Caco-2 (cell line): ENCODE measurements at places on chromosomes 6 and 20. TPM values are rescaled to one million over a fixed set of nuclear protein-coding genes. Genes with fewer than 3 reads are reported as not detected.

DNA sequence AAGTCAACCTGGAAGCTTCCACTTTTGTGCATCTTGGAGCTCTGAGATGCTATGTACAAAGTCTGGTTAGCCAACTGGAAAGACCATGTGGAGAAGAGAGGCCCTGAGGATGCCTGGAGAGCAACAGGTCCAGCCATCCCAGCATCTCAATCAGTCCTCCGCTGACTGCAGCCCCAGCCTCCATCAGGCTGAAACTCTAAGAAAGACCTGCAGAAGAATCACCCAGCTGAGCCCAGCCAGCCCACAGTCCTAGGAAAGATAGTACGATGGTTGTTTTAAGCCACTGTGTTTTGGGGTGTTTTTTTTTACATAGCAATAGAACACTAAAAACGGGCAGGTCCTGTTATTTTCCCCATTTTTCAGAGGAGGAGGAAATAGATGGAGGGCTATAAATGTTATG lies 84.0 kb downstream of the NCR2 start:
- H3K4me1 ChIP-seq: peaks cover 4% of the 10 kb centered on the region; the same call in 1 of the 2 replicates
- H3K27ac ChIP-seq: no peak overlapping the region
- no peak overlapping the region for H3K4me3 ChIP-seq

The OR2J3 gene
- not detected in 2 replicates for total RNA-seq

The EPB41L1 gene
- 129 and 137 TPM in 2 replicates for total RNA-seq

The SEL1L2 gene
- total RNA-seq: not detected in 2 replicates

- H3K27ac ChIP-seq: no peak overlapping the region
- no peak overlapping the region for H3K4me3 ChIP-seq
- no peak for DNase-seq
Measured at GRCh38 chr6:10485406-10485805, 35.7 kb upstream of the GCNT2 start.

GRCh38 chr20:45752746-45753145 lies 30.6 kb downstream of the SPINT4 start:
- no peak overlapping the region for H3K4me3 ChIP-seq
- H3K36me3 ChIP-seq: no peaks in the 10 kb centered on the region
- H3K27me3 ChIP-seq: no peaks in the 10 kb centered on the region; the same call in 1 of the 2 replicates
- H3K4me1 ChIP-seq: no peaks in the 10 kb centered on the region
- DNase-seq: no peak

The KHDC1 gene
- 8.1 and 8.6 TPM in 2 replicates for total RNA-seq

DNA sequence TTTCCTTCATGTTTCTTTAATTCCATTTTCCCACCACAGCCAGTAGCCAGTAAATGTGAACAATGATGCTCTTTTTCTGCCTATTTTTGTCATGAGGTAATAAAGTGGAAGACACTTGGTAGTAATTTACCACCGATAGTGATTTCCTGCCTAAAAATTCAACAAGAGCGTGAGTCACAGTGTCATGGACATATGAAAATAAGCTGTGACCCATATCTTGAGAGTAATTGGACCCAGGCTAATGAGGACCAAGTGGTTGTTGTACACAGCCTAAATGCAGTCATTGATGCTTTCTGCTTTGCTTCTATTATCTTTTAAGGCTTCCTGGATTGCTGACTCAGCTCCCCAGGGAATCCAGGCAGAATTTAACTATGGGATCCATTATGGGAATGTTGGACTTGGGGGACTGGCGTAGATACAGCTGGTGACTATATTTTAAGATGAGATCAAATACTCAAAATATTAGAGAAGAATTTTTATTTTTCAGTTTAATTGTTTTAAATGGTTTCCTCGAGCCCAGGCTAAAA lies 265.9 kb upstream of the FERMT1 start:
- H3K36me3 ChIP-seq: no peaks in the 10 kb centered on the region
- H3K27me3 ChIP-seq: 0 out of 2 replicates have a peak, but pooled peaks cover 1% of the 10 kb centered on the region
- no peaks in the 10 kb centered on the region for H3K4me1 ChIP-seq
- no peak for DNase-seq
- H3K27ac ChIP-seq: no peak overlapping the region
- no peak overlapping the region for H3K4me3 ChIP-seq

DNA sequence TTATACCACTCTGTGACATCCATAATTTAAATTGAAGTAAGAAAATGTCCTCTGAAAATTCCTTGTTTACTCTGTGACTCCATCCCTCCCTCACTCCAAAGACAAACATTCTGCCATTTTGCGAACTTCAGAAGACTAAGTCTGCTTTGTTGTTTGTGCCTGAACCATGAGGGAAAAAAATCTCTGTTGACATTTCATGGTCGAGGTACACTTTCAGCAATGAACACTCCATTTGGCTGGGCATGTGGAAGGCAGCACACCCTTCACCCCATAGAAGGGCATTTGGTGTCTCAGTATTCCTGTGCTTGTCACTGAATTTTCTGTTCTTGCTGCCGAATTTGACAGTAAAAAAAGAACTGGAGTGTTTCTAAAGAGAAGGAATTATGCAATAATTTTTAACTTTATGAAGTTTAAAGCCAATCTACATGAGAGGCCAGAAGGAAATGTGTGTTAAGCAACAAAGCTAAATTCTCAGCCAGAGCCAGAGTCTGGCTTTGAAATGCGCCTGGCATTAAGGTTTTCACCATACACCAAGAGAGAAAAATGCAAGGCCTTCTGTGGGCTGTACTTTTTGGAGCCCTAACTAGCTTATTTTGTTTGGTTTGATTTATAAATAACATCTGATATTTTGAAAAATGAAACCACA lies 4.7 kb upstream of the PBOV1 start:
- no peak for DNase-seq
- H3K27ac ChIP-seq: no peak overlapping the region
- no peaks in the 10 kb centered on the region for H3K36me3 ChIP-seq
- peaks cover 10% of the 10 kb centered on the region for H3K4me1 ChIP-seq
- H3K27me3 ChIP-seq: no peaks in the 10 kb centered on the region
- H3K4me3 ChIP-seq: no peak overlapping the region
